K562 (cell line): ENCODE measurements at places on chromosomes 7 and 10. TPM values are rescaled to one million over a fixed set of nuclear protein-coding genes. Genes with fewer than 3 reads are reported as not detected.

CCDC146 gene
- 0.18 and 0.92 TPM in 2 replicates for total RNA-seq

DNA sequence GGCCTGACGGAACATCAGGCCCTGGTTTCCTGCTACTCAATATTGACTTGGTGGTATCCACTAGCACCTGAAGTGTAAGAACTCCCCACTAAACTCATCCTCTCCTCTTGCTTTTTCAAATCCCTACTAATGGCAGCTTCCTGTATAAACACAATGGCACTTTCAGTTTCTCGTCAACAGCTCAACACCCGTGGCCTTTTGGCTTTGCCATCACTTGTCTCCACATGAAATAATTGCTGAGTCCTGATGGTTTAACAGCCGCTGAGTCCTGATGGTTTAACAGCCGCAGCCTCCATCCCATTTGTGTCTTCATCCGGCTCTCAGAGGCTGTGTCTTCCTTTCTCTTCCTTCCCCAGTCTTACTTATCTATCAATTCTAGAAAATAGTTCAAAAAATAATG is 261.4 kb upstream of the PITRM1 start:
- H3K4me1 ChIP-seq = no peaks in the 10 kb centered on the region
- H3K27ac ChIP-seq = no peak overlapping the region
- no peak for DNase-seq
- no peak overlapping the region for H3K4me3 ChIP-seq
- no peaks in the 10 kb centered on the region for H3K36me3 ChIP-seq

DNA sequence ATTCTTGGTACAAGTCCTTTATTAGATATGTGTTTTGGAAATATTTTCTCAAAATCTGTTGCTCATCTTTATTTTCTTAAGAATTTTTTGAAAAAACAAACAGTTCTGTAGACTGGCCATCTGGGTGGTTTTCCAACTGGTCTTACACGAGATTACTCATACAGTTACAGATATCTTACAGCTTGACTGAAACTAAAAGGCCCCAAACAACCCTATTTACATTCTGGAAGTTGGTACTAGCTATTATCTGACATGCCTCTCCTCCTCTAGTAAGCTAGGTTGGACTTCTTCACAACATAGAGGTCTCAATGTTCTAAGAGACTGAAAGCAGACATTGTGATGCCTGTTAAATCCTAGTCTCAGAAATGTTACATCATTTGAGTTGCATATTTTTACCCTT is 52.0 kb downstream of the ZNF22 start:
- no peaks in the 10 kb centered on the region for H3K4me1 ChIP-seq
- H3K27ac ChIP-seq = no peak overlapping the region
- no peaks in the 10 kb centered on the region for H3K36me3 ChIP-seq
- H3K27me3 ChIP-seq = no peaks in the 10 kb centered on the region

DNA sequence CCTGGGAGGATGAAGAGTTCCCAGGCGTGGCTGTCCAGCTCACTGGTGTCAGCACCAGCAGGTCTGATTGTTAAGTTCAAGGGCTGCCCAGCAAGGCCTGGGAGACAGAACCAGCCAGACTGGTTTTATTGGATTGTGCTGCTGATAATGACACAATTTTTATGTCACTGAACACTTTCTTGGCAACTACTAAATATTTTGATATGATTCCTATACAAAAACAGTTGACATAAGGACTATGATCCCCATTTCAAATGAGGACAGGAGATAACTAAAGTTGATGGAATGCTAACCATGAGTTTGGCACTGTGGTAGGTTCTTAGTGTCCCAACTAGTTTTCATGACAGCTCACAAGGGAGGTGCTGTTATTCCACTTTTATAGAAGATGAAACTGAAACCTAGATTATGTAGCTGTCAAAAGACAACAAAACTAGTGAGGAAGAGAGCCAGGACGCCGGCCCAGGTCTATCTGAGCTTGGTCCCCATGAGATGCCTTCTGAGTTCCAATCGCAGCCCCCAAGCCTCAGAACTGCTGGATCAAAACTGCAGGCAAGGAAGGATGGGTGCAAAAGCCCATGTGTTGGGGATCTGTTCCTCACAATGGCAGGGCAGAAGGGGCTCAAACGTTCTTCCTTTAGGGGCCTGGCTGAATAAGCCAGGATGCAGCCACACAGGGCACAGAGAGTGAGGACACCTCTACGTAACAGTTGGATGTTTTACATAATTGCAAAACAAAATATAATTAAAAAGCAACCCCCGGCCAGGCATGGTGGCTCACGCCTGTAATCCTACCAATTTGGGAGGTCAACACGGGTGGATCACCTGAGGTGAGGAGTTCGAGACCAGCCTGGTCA is 52.8 kb downstream of the COBL start:
- H3K27me3 ChIP-seq = peaks cover 2% of the 10 kb centered on the region; the same call in 1 of the 3 replicates
- no peaks in the 10 kb centered on the region for H3K4me1 ChIP-seq
- H3K36me3 ChIP-seq = no peaks in the 10 kb centered on the region
- H3K27ac ChIP-seq = no peak overlapping the region
- DNase-seq = no peak

DNA sequence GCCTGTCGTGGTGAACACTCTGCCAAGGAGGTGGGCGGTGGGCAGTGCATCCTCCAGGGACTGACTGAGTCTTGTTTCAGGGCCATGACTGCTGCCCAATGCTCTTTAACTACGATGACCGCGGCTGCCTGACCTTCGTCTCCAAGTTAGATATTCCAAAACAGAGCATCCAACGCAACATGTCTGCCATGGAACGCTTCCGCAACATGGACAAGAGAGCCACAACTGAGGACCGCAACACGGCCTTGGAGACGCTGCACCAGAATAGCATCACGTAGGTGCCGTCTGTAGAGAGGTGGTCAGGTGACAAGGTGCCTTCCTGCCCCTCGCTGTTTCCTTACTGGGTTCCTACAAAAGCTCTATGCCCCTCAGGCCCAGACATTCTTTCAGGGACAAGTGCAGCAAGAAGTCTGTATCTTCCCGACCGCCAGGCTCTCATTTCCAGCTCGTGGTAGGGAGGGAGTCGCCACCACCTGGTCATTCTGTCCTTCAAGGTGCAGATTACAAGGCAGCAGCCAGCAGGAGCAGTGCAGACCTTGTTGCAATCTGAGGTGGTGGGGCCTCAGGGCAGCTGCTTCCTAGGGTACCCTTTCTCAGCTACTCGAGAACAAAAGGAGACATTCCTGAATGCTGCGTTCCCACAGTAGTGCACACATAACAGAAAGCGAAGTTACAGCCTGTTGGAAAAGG is 14.9 kb upstream of the ARPC1B start:
- no peak overlapping the region for H3K4me3 ChIP-seq
- H3K36me3 ChIP-seq = peaks cover 72% of the 10 kb centered on the region
- no peaks in the 10 kb centered on the region; the same call in 1 of the 2 replicates for H3K4me1 ChIP-seq
- no peak for DNase-seq

GRCh38 chr10:118986815-118987790 is 42.4 kb upstream of the NANOS1 start:
- no peak for DNase-seq
- H3K4me1 ChIP-seq = no peaks in the 10 kb centered on the region

- H3K27me3 ChIP-seq = no peaks in the 10 kb centered on the region
- no peaks in the 10 kb centered on the region for H3K36me3 ChIP-seq
- H3K4me1 ChIP-seq = no peaks in the 10 kb centered on the region
These were observed 131.2 kb downstream of the HDAC9 start for GRCh38 chr7:18626717-18627116.

- no peak for DNase-seq
- H3K27ac ChIP-seq = no peak overlapping the region
- H3K4me3 ChIP-seq = no peak overlapping the region
- H3K27me3 ChIP-seq = peaks cover 35% of the 10 kb centered on the region
- H3K4me1 ChIP-seq = no peaks in the 10 kb centered on the region; the same call in 1 of the 2 replicates
These were observed 196.3 kb downstream of the EBF3 start for GRCh38 chr10:129767751-129768150.
